IMR-90 (cell line): ENCODE measurements at places on chromosomes 2 and 18. TPM values are rescaled to one million over a fixed set of nuclear protein-coding genes. Genes with fewer than 3 reads are reported as not detected.

DNA sequence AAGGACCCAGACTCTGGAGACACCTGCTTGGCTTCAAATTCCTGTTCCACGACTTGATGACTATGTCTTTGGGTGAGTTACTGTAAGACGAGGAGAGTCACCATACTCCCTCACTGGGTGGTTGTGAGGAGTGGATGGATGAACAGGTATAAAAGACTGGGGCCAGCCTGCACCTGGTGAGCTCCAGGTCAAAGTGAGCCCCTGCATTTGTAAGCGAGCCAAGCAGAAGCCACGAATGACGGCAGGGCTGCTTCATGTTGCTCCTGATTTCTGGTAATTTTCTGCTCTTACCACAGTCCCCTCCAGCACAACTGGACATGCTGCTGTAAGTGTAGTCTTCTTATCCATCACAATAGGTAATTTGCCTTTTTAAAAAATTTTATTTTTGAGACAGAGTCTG lies 86.6 kb downstream of the POLR1A start:
- no peak overlapping the region for H3K4me3 ChIP-seq
- no peak overlapping the region for H3K27ac ChIP-seq
- H3K36me3 ChIP-seq: no peaks in the 10 kb centered on the region

The CRYBA2 gene
- not detected in 2 replicates for total RNA-seq

DNA sequence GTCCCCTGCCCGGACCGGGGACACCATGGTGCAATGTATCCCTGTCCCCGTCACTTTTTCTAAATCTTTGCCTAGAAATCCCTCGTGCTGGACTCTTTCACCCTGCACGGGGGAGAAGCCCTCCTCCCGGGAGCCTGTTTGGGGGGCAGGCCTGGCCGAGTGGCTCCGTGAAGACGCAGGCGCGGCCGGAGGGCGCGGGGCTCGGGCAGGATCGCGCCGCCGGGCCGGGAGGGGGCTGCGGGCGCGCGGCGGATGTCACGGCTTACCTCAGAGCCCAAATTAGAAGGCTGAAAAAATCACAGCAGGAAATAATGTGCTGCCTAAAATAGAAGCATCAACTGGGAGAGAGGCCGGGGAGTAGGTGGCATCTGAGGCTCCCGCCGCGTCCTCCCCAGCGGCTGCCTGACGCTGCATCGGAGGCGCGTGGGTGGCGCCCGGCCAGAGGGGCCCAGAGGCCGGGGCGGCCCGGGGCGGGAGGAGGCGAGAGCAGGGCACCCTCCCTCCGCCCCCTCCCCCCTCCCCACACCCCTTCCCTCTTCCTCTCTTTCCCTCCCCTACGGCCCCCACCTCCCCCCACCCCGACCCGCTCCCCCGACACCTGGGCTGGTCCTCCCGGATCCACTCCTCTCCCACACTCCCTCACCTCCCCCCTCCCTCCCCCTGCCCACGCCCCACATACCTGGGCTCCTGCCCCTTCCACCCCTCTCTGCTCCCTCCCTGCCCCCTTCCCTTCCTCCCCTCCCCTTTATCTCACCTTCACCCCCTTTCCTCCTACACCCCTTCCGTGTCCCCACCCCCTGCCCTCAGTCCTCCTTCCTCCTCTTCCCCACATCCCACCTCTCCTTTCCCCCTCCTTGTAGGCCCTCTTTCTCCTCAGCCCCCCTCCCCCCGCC lies 51.9 kb downstream of the SLC4A1AP start:
- DNase-seq: peak; percentile 69
- H3K4me1 ChIP-seq: peaks cover 9% of the 10 kb centered on the region
- no peaks in the 10 kb centered on the region for H3K27me3 ChIP-seq
- H3K4me3 ChIP-seq: peak overlapping the region; percentile 50
- H3K36me3 ChIP-seq: no peaks in the 10 kb centered on the region

DNA sequence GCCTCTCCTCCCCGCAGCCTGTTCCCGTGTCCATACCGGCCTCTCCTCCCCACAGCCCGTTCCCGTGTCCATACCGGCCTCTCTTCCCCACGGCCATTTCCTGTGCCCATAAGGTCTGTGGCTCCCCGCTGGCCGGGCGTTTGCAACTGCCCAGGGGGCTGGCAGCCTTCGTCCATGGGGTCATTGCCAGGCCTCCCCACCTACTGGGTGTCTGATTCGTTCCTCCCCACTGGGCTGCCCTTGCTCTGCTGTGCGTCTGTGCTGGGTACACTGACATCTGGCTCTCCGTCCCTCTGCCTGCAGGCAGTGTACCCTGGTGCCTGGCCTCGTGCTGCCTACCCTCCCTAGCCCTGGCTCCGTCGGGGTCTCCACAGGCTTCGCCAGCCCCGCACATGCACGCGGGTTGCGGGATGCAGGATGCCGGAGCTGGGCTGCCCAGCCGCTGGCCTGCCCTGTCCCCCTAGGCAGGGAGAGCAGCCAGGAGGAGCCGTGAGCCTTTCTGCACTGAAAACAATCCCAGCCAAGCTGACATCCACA lies 67.8 kb downstream of the NFATC1 start:
- H3K27me3 ChIP-seq: no peaks in the 10 kb centered on the region
- no peak overlapping the region for H3K4me3 ChIP-seq
- H3K4me1 ChIP-seq: peaks cover 12% of the 10 kb centered on the region

- DNase-seq: no peak
- H3K27ac ChIP-seq: no peak overlapping the region
- no peak overlapping the region for H3K4me3 ChIP-seq
- no peaks in the 10 kb centered on the region for H3K36me3 ChIP-seq
- H3K27me3 ChIP-seq: peaks cover 5% of the 10 kb centered on the region
- no peaks in the 10 kb centered on the region for H3K4me1 ChIP-seq
Measured at GRCh38 chr18:13537022-13537780, 189.2 kb downstream of the FAM210A start.
